ENCODE measurements at places on chromosomes 1 and 21.

DNA sequence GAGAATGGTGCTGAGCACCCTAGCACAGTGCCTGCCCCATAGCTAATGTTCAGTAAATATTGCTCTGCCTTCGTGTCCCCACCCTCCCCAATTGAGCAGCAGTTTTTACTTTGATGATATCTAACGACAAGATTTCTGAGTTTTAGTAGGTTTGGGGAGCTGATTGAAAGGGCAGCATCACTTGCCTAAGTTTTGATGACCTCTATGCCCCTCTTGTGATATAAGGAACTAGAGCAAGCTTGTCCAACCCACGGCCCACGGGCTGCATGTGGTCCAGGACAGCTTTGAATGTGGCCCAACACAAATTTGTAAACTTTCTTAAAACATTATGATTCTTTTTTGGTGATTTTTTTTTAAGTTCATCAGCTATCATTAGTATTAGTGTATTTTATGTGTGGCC, 1.6 kb downstream of the CNIH4 start:
- DNase-seq = no peak

DNA sequence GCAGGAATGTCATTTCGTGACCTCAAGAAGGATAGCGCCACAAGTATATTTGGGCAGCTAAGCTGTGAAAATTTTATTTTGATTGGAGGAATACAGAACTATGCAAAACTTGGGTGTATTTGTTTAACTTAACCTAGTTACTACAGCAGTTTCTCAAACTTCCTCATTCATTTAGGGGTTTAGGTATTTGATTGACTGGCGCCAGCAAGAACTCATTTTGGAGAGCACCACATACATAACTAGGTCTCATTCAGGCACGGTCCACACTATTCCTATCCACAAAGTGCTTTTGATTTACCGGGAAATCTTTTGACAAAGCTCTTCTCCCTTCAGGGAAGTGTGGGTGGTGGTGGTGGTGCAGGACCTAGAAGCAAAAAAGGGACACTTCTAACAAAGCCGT, 155.1 kb upstream of the NRIP1 start:
- DNase-seq = no peak

- DNase-seq = peak; percentile 54
Observed at GRCh38 chr1:248872752-248873408, 14.0 kb upstream of the ZNF692 start.

DNA sequence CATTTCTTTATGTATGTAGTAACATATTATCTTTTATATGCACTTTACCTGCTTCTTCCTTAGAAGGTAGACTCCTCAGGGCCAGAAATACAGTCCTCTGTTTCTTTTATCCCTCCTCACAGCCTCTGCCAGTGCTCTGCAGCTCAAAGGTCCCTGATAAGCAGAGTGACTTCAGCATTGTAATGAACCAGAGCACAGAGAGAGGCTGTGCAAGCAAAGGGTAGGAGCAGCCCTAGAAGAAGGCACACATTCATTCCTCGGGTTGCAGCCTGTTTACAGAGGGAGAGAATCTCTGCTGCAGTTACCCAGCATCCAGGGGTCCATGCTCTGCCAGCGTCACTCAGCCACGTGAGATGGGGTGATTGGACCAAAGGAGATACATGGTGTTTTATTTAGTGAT, 101.1 kb downstream of the RHOU start:
- peak; percentile 98 for DNase-seq

GRCh38 chr1:114272593-114272992, 118.9 kb upstream of the SYT6 start:
- DNase-seq = no peak

DNA sequence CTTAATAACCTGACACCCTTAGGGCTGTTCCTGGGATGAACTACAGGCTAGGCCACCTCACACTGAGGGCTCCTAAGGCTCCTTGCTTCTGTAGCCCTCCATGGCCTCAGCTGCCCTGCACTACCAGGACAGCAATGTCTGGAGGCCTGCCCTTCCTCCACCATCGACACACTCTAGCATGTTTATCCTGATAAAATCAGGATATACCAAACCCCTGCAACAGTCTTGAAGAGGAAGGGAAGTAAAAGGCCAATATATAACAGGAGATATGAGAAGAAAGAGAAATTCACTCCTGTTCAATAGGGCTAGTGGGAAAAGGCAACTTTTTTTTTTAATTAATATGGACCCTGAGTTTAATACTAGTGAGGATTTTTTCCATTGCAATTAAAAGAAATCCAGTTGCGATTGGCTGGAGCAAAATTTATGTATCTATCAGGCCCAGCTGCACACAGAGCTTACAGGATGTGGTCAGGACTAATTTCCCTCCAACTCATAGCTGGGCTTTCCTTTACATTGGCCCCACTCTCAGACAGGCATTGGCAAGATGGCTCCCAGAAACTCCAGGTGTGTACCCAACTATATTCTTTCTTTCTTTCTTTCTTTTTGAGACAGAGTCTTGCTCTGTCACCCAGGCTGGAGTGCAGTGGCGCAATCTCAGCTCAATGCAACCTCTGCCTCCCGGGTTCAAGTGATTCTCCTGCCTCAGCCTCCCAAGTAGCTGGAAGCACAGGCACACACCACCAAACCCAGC, 13.5 kb upstream of the ATP2B4 start:
- no peak for DNase-seq

DNA sequence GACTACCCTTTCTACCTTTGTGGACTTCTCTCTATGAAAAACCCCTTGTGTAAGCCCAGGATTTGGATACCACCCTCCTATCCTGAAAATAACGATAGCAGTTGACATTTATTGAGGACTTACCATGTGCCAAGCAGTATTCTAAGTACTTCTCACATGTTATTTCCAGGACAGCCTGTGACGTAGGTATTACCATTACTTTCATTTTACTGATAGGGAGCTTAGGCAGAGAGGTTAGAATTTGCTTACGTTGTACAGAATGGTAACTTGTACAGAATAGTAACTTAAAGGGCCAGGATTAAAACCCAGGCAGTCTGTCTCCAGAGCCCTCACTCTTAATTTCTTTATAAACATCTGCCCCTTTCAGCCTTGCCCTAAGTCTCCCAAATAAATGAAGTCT, 138.3 kb downstream of the NTMT2 start:
- DNase-seq = no peak

DNA sequence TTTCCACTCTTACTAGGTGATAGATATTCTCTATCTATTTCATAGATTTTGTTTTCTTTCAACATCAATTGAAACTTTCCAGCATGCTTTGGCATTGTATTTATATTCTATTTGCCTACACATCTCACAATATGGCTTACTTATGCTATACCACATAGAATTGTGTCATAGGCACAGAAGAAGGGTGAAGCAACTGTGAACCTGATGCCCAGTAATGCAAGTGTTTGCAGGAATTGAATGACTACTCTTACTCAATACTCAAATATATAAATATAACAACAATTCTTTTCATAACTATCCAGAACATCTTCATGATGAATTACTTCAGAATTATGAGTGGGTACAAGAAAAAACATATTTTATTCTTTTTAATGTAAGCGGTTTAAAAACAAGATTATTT, 165.9 kb downstream of the PTBP2 start:
- no peak for DNase-seq

- DNase-seq = no peak
Observed at GRCh38 chr1:74773582-74773981, 40.6 kb downstream of the TYW3 start.

- DNase-seq = no peak
Observed at GRCh38 chr1:188514917-188515316, 1686.2 kb downstream of the PLA2G4A start.

DNA sequence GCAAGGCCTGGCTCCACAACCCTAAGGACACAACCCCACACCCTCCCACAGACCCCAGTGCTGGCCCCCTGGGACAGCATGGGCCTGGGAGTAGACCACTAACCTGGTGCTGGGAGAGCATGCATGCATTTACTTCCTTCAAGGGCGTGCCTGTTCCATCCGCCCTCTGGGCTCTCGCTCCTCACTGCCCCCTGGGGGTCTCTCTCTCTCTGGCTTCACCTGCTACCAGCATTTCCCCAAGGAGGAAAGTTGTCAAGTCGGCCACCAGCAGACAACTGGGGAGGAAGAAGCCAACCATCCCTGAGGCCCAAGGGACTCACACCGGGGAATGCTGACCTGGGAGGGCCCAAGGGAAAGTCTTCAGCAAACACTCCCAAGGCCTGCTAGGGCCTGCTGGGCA, 6.5 kb downstream of the LRP8 start:
- no peak for DNase-seq

DNA sequence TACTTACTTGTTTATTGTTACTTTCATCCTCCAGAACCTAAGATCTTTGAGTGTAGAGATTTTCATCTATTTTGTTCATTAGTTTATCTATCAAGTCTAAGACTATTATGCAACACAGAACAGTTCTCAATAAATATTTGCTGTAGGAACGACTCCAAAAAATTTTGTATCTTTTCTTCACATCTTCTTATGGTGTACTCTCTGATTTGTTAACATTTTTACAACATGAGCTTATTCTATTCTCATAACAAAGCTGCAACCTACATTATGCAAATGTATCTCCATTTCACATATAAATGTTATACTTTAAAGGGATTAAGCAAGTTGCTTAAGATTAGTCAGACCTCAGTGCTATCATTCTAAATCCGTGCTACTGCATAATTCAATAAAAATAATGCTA, 514.2 kb upstream of the ZP4 start:
- peak; percentile 19 for DNase-seq

- DNase-seq = no peak
Observed at GRCh38 chr1:85566890-85567289, 13.7 kb upstream of the CCN1 start.

DNA sequence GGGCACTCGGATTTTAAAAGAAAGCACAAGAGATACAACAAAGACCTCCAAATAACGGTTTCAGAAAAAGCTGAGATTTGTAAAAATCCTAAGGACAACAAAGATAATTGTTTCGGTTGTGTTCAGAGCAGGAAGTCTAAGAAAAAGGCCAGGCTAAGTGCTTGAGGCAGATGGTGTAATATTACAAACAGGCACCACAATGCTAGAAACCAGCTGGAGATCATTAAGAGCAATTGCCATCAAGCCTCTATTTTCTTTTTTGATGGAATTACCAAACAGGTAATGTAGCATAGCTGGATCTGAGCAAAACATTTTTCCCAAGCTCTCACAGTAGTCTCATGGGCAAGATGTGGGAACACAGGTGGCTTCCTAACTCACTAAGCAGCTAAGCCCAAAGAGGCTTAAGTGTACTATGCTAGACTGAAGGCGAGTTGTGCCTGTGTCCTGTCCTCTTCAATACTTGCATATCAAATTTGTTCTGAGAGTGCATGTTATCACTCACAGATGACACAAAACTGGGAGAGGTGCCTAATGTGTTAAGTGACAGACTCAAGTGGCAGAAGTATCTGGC, 161.6 kb downstream of the GLUL start:
- DNase-seq = no peak

DNA sequence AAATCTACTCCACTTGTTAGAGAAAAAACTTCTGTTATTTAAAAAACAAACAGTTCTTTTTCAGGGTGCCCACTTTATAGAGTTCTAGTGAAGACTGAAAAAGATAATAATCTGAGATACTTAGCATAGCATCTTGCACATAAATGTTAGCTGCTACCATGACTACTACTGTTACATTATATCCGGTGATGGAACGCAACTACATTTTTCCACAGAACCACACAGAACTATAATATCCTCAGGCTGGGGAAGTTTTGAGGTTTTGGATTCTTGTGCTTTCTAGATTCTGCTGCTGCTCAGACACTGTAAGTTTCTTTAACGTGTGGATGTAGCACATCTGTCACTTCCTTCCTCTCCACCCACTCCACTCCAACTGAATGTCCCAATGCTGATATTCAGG, 110.3 kb downstream of the PTPN14 start:
- no peak for DNase-seq
